Activated CD8-positive, alpha-beta T cell treated with anti-CD3 and anti-CD28 coated beads for 36 hours (primary cell): ENCODE measurements at places on chromosomes 1 and 21.

DNA sequence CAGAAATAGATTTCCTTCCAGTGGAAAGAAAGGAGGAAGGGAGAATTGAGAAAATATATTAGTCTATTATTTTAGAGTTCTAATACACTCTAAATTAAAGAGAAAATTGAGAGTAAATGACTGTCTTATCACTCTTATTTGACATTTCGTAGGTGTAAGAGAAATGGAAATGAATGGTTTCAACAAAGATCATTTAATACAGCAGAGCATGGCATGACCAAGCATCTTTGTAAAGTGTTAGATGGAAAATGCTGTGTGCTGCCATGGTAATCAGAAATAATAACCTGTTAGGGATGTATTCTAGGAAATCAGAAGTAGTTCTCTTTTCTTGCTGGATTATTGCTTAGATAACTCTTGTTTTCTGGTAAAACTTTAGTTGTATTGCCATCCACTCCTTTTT is 90.9 kb downstream of the GIPC2 start:
- H3K27me3 ChIP-seq: peaks cover 2% of the 10 kb centered on the region
- peaks cover 4% of the 10 kb centered on the region for H3K4me1 ChIP-seq
- H3K36me3 ChIP-seq: no peaks in the 10 kb centered on the region
- H3K27ac ChIP-seq: no peak overlapping the region
- H3K4me3 ChIP-seq: no peak overlapping the region

DNA sequence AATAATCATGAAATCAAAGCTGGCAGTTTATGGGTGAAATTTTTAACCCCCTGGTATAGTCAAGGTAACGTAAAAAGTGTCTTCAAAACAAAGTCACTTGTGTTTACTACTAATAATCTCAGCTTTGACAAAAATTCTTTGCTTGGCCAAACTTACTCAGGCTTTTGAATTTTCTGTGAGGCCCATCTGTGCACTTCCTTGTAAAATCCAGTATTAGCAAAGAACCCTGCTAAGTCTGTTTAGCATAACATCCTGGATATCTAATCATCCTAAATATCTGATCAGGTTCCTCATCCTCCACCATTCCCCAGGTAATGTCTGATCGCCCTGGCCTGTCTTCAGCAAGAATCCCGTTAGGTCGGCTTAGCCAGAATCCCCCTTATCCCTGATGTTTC is 3.0 kb downstream of the LYST start:
- no peaks in the 10 kb centered on the region for H3K27me3 ChIP-seq
- H3K27ac ChIP-seq: peak overlapping the region; percentile 89
- DNase-seq: no peak
- peaks cover 40% of the 10 kb centered on the region for H3K4me1 ChIP-seq

DNA sequence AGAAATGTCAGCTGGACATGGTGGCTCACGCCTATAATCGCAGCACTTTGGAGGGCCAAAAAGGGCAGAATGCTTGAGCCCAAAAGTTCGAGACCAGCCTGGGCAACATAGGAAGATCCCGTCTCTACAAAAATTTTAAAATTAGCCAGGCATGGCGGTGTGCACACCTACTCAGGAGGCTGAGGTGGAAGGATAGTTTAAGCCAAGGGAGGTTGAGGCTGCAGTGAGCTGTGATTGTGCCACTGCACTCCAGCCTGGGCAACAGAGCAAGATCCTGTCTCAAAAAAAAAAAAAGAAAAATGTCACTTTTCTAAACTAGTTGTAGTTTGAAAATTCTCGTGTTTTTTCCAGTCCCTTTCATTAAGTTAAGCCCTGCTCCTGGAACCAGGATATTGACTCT is 9.1 kb downstream of the CLSTN1 start:
- H3K27me3 ChIP-seq: no peaks in the 10 kb centered on the region
- no peaks in the 10 kb centered on the region for H3K36me3 ChIP-seq
- no peak overlapping the region for H3K27ac ChIP-seq

DNA sequence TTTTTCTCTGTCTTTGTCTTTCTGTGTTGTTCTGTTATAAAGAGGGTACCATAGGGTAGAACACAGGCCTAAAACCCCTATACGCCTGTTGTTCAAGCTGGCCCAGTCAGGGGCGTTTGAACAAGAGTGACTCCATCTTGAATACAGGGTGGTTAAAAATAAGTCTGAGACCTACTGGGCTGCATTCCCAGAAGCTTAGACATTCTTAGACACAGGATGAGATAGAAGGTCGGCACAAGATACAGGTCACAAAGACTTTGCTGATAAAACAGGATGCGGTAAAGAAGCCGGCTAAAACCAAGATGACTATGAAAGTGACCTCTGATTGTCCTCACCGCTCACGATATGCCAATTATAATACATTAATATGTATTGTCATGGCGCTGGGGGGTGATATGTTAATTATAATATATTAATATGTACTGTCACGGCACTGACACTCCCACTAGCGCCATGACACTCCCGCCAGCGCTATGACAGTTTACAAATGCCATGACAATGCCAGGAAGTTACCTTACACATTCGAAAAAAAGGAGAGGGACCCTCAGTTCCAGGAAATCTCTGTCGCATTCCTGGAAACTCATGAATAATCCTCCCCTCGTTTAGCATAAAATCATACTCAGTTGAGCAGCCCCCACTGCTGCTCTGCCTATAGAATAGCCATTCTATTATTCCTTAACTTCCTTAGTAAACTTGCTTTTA is 58.5 kb upstream of the KLHDC7A start:
- no peaks in the 10 kb centered on the region for H3K36me3 ChIP-seq
- peaks cover 9% of the 10 kb centered on the region for H3K27me3 ChIP-seq
- no peak for DNase-seq
- H3K27ac ChIP-seq: no peak overlapping the region
- no peak overlapping the region for H3K4me3 ChIP-seq
- no peaks in the 10 kb centered on the region for H3K4me1 ChIP-seq

DNA sequence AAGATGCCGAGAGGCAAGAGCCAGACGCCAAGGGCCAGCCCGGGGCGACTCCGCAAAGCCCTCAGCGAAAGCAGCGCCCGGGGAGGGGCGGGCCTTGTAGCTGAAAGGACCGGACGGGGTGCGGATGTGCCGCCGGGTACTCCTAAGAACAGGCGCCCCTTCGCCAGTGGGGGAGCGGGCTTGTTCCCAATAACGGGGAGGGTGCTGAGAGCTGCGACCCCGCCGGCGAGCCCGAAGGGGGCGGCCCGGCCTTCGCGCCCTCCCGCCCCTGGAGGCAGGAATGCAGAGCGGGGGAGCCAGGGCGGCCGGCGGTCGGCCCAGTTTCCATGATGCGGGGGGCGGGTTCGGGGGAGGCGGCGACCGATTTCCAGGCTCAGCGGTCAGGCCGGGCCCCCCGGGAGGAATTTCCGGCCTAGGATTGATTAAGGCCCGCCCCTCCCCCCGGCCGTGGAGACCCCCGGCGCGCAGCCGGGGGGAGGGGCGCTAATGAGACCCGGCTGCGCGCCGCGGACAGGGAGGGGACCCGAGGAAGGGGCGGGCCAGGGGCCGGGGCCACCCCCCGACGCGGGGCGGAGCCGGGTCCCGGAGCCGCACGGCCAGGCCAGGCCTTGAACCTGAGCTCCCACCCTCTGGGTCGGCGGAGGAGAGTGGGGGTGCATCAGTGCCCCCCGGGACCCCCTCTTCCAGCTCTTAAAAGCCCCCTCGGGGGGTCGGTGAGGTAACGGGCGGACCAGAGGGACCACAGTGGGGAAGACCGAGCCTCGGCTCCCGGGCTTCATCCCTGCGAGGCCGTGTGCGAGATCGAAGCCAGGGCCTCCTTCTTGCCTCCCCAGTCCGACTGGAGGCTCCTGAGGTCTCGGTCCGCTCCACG is 898 bp upstream of the TMEM200B start:
- no peak overlapping the region for H3K27ac ChIP-seq
- DNase-seq: peak; percentile 86
- H3K4me3 ChIP-seq: peak overlapping the region; percentile 73
- H3K4me1 ChIP-seq: no peaks in the 10 kb centered on the region
- H3K36me3 ChIP-seq: no peaks in the 10 kb centered on the region
- H3K27me3 ChIP-seq: peaks cover 21% of the 10 kb centered on the region

GRCh38 chr1:215566556-215567490 is at the start of gene KCTD3:
Gene KCTD3, plus strand, starts transcription at chr1:215567304. Its CDS starts 382 bp downstream, at chr1:215567686.
- peak within 1 kb of the TSS; percentile 64 for H3K27ac ChIP-seq
- no peaks in the 10 kb centered on the region for H3K36me3 ChIP-seq
- peak within 1 kb of the TSS; percentile 84 for H3K4me3 ChIP-seq

- H3K36me3 ChIP-seq: no peaks in the 10 kb centered on the region
- peaks cover 2% of the 10 kb centered on the region for H3K27me3 ChIP-seq
- no peaks in the 10 kb centered on the region for H3K4me1 ChIP-seq
- no peak for DNase-seq
- no peak overlapping the region for H3K4me3 ChIP-seq
- H3K27ac ChIP-seq: no peak overlapping the region
Measured at GRCh38 chr1:232147215-232147614, 482.7 kb downstream of the SIPA1L2 start.

DNA sequence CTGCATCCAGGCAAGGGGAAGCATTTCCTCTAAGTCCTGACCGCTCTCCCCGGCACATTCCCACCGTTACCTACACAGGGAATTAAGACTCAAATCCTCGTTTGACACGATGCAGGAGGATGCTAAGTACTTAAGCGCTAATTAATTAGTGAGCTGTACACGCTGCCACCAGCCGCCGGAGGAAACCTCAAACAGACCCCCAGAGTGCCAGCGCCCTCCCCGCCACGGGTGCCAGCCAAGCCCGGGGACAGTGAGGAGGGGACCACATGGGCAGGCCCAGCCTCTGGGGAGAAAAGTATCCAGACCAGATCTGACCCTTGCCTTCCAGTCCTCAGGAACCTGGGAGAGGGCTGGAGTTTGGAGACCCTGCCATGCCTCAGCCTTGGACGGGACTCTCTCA is 17.4 kb upstream of the CASZ1 start:
- H3K36me3 ChIP-seq: no peaks in the 10 kb centered on the region
- no peak for DNase-seq
- no peaks in the 10 kb centered on the region for H3K4me1 ChIP-seq
- H3K4me3 ChIP-seq: no peak overlapping the region
- H3K27ac ChIP-seq: no peak overlapping the region

DNA sequence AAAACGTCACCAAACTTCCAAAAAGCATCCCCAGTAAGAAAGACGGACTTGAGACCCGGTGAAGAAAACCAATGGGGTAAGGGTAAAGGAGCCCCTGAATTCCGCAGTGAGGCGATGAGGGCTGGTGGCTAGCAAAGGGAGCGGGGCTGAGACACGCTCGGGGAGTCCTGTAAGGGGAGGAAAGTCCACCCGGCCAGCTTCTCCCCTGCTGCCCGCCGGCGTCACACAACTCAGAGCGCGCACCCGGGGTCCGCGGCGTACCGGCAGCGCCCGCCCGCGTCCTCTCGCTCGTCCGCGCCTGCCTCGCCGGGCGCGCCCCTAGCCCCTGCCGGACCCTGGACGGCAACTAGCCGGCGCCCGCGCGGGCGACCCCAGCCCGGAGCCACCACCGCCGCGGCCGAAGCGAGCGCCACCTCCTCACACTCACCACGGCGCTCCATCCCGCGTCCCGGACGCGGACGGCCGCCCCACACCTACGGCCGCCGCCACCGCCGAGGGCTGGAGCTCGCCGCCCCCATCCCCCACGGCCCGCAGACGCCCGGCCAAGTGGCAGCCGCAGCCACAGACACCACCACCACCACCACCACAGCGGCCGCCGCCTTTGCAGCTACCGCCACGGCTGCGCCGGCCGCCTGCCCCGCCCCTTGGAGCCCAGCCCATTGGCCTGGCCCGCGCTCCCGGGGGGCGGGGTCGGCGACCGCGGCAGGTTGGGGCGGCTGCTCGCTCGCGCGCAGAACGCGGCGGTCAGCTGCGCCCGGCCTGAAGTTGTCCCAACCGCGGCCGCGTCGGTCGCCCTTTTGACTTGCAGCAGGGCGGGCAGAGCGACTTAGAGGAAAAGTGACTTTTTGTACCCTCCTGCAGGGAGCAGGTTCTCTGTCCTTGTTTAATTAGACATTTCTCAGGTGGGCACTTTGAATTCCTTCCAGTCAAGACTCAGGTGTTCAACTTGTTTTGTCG is 10.0 kb upstream of the ARHGAP29 start:
- no peak overlapping the region for H3K27ac ChIP-seq
- H3K4me3 ChIP-seq: peak overlapping the region; percentile 51
- peaks cover 5% of the 10 kb centered on the region for H3K36me3 ChIP-seq
- DNase-seq: peak; percentile 25

GRCh38 chr1:175204330-175204729 is 11.8 kb upstream of the KIAA0040 start:
- no peak overlapping the region for H3K4me3 ChIP-seq
- DNase-seq: peak; percentile 13
- H3K27ac ChIP-seq: no peak overlapping the region
- peaks cover 17% of the 10 kb centered on the region for H3K4me1 ChIP-seq
- H3K36me3 ChIP-seq: no peaks in the 10 kb centered on the region

DNA sequence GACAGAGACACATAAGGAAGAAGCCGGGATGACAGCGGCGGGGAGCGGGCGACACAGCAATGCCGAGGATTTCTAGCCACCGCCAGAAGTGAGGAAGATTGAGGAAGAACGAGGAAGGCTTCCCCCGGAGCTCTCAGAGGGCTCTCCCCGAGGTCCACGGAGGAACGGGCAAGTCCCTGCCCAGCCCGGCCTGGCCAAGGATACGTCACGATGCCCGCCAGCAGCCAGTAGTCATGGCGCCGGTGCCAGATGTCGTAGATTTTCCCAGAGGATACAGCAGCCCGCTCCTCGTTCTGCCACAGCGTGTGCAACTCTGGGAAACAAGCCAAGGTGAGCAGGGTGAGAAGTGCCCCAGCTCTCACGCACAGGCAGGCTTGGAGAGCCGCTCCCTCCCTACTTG is 65.9 kb downstream of the KCNAB2 start:
- H3K27me3 ChIP-seq: peaks cover 13% of the 10 kb centered on the region
- H3K4me1 ChIP-seq: no peaks in the 10 kb centered on the region
- DNase-seq: no peak
- no peaks in the 10 kb centered on the region for H3K36me3 ChIP-seq
- no peak overlapping the region for H3K4me3 ChIP-seq
- no peak overlapping the region for H3K27ac ChIP-seq

DNA sequence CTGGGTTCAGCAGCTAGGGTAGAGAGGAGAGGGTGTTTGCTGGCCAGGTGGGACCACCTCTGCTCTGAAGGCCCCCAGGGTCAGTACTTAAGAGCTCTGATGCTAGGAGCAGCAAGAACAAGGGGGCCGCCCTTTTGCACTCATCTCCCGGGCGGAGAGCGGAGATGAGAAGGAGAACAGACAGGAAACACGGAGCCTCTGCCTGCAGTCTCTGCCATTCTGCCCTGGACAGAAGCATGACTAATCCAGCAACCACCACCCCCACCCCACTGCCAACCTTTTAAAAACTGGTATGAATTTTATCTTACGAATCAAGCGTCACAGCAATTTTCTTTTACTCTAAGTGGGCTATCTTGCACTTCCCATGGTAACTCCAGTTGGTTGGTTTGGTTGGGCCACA is 34.5 kb downstream of the PARP1 start:
- no peaks in the 10 kb centered on the region for H3K4me1 ChIP-seq
- no peak overlapping the region for H3K27ac ChIP-seq
- DNase-seq: no peak
- peaks cover 55% of the 10 kb centered on the region for H3K36me3 ChIP-seq
- no peaks in the 10 kb centered on the region for H3K27me3 ChIP-seq

DNA sequence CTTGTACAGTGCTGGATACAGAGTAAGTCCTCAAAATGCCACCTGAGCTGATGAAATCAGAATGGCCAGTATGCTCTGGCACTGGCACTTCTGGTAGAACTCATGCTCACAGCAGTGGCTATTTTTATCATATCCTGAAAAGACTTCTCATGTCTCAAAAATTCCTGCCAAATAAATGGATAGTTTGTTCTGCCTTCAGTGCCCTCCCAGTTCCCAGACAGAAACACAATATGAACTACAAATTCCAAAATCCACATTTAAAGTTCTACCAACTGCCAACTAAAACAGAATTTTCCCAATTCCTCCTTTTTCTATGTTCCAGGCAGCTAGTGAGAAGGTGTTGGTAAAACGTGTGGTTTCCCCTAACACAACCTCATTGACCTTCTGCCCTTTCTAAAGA is 51.4 kb upstream of the RGS1 start:
- no peak for DNase-seq
- peaks cover 39% of the 10 kb centered on the region for H3K4me1 ChIP-seq
- H3K36me3 ChIP-seq: no peaks in the 10 kb centered on the region
- H3K27ac ChIP-seq: no peak overlapping the region
- H3K4me3 ChIP-seq: no peak overlapping the region
